NCI-H1092 (cell line): ENCODE measurements at places on chromosomes 12 and 14.
A peak's percentile ranks its signal among the peaks of the same experiment; 100 is the strongest.

DNA sequence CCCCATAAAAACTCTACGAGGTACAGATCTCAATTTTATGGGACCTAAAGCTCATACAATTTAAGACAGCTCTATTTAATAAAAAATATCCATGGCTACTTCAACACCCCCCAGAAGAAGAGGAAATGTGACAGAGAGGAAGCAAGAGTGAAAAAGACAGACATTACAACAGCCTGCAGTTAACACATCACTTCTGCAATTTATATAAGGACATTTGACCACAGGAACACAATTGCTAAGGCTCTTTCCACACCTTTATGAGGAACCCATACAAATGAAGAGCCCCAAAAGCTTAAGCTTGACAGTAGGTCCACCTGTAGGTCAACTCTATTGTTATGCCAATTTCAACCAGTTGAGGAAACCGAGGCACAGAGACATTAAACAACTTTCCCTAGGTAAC lies 5.6 kb downstream of the OR10P1 start:
- DNase-seq: no peak

GRCh38 chr12:46470036-46470627 lies 97.6 kb upstream of the SLC38A2 start:
- no peak for DNase-seq

- peak; percentile 28 for DNase-seq
Observed at GRCh38 chr12:96263449-96263902, 69.3 kb downstream of the ELK3 start.

DNA sequence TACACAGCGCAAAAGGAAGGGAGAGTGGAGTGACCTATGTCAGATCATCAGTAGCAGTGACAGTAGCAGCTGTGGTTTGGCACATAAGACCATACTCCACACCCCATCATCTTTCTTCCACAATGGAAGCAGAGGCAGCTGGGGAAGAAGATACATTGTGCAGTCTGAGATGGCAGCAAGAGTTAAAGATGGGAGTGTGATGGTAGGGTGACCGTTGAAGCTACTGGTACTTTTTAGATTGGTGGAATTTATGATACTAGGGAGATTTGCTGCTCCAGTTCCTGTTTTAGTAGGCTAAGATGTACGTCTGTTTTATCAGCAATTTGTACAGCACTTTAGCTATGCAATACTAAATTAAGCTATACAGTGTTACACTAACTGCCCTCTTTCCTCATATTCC lies 291.0 kb downstream of the FUT8 start:
- DNase-seq: no peak

DNA sequence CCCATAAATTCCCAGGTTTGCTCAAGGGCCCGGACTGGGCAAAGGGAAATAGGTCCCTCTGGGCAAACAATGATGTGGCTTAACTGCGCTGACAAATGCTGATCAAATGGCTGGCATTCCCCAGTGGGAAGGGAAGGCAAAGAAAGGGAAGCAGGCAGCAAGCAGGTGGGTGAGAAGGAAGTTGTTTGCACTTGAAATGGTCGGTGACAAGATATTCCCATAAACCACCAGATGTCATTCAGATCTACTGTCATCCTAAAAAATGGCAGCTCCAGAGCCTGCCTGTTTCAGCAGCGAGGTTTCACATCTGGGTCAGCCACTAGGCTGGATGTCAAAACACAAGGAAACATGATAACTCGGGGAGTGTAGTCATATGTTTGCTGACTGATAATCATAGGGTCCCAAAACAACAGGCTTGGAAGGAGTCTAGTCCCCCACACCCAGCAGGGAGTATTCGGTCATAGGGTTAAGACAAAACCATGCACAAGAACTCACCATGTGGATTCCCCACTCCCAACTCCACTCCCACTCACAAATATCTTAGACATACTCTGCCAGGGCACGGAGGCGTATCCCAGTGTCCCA lies 37.9 kb upstream of the MDM1 start:
- DNase-seq: no peak

DNA sequence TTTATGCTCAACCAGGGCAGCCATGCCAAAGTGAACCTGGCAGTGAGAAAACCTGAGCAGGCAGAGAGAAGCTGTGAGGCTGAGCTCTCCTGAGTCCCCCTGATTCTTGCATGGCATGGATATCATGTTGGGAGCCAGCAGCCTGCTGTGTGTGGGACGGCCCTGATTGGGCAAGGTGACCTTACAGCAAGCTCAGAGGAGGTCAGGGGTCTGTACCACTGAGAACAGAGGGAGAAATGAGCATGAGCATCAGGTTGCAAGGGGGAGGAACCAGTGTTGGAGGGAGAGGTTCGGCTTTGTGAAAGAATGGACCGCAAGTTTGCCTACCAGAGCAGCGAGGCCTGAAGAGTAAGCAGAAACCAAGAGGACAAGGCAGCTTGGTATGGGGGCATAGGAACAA lies 59.1 kb upstream of the PTGR2 start:
- no peak for DNase-seq

GRCh38 chr12:47017901-47018475 lies 61.4 kb upstream of the PCED1B start:
- no peak for DNase-seq

DNA sequence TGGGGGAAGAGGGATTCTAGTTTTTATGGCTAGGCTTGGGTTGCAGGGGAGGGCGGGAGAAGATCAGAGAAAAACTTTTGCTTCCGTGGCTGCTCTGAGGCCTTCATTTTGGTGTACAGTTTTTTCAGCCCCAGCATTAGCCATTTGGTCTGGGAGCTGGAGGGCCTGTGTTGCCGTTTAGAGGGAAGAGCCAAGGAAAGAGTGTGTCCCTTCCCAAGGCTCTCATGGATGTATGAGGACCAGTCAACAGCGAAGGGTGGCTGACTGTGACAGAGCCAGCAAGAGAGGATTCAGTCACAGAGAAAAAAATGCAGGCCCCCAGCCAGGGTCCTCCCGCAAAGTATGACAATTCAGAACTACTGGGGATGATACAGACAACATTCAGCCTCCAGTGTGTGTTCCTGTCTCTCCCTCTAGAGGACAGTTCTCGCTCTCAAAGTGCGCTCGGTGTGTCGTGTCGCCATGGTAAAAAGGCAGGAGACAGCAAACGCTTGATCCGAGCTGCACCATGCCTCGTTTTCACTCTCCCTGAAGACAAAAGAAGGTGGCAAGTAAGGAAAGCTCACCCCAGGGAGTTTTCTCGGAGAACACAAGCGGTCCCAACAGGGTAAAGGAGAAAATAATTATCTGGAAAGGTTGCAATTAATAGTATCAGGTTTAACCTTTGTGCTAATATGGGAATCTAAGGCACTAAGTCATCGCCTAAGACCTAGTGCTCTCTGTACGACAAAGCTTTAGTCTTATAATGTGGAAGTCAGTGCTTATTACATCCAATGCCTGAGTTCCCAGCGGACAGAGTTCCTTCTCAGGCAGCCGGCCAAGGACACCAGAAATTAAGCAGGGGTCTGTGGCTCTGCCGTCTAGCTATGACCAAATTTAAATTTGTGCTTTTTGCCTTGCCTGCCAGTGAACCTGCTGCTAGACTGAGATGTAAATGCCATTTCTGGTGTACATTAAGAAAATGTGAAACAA lies 157.3 kb upstream of the PLXNC1 start:
- DNase-seq: no peak

DNA sequence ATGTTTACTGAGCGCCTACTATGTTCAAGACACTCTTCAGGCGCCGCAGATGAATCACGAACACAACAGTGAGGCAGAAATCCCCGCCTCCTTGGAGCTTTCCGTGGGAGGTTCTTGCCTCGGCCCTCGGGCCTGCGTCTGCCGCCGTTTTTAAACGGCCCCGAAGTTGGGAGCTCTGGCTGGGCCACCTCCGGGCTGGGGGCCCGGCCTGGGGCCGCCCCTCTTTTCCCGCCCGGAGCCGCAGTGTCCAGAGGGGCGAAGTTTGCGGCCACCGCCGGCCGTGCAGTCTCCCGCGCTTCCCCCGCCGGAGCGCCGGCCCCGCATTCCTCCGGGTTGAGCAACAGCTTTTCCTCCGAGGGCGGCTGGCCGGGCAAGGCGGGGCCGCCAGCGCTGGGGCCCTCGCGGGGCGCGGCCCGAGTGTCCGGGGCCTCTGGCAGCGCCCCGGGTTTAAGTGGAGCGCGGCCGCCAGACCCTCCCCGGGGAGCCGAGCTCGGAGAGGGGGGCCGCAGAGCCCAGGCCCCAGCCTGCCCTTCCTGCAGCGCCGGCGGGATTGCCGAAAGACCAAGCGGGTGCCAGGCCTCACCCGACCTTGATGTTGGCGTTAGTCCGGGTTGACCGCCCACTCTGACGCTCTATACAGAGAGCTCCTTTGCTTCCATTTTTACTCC lies 18.7 kb upstream of the CTDSP2 start:
- no peak for DNase-seq

- DNase-seq: no peak
Observed at GRCh38 chr12:51744235-51744634, 104.3 kb downstream of the FIGNL2 start.

GRCh38 chr12:20646239-20646827 lies 48.8 kb upstream of the SLCO1C1 start:
- DNase-seq: no peak

DNA sequence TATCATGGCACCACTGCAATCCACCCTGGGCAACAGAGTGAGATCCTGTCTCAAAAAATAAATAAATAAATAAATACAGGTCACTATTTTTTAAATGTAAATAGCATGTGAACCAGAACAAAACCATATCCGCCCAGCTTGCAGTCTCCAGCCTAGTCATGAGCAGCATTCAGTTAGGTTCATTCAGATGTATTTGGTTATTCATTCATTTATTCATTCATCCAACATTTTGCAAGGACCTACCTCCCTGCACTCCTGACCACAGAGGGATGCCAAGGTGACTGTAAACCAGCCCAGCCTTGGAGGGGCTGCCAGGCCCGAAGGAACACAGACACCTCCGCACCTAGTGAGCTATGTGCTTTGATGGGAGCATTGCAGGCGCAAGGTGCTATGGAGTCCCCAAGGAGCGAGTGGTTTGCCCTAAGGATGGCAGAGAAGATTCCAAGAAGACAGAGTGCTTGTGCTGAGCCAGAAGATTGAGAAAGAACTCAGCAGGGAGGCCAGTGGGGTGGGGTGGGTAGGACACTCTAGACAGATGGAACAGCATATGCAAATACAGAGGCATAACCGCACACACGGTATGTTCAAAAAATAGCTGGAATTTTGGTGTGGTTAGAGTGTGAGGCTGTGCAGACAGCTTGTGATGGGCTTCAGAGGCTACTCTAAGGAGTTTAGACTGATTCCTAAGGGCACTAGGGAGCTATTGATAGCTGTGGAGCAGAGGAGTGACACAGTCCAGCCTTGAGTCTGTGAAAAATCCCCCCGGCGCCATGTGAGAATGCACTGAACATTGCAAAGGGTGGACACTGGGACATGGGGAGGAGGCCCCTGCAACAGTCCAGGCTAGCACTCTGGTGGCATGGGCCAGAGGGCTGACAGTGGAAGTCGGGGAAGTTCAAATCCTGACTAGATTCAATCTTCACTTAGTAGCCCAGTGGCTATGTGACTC lies 11.7 kb downstream of the DTX1 start:
- DNase-seq: no peak

GRCh38 chr14:51481643-51482042 lies 170.1 kb upstream of the FRMD6 start:
- DNase-seq: no peak

DNA sequence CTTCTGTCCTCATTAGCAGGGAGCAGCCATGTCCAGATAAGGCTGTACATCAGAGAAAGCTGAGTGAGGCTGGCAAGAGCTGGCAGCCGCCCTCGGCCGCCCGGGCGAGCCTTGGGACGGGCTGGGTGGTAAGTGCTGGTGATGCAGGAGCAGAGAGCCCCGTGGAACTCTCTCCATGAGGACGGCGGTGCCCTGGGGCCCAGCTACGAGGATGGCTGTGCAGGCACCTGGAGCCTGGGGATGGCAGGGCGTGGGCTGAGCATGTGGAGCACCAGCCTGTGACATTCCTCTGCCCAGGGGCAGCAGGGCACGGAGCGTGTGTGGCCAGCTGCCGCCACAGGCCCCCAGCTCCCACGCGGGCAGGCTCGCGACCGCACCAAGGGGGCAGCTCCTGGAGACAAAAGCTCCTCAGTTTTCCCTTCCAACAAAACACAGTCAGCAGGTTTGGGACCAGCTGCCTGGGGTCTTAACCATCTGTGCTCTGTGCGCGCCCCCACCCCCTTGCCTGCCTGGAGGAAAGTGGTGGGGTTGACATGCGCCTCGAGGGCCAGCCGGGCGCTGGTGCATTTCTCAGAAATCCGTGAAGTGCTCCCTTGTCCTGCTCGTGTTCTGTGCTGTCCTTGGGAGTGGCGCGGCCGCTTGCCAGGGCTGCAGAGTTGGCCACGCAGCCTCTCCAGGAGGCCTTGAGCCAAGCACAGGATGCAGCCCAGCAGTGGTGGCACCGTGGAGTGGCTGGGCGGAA lies 21.4 kb downstream of the PACS2 start:
- DNase-seq: no peak

DNA sequence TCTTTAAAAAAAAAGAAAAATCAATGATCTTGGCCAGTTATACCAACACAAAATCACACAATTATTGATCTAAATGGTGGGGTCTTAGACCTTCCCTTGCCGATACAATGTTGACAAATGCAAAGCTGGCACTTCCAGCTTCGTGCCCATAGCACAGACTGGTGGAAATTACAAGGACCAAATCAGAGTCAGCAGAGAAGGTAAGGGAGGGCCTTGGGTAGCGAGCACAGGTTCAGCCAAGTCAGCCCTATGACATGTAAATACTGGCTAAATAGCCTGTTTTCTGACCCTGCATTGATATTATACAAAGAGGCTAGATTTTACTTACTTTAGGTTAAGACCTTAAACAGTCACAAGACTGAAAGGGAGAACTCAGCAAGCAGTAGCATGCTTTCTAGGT lies 30.3 kb upstream of the WDR89 start:
- no peak for DNase-seq

DNA sequence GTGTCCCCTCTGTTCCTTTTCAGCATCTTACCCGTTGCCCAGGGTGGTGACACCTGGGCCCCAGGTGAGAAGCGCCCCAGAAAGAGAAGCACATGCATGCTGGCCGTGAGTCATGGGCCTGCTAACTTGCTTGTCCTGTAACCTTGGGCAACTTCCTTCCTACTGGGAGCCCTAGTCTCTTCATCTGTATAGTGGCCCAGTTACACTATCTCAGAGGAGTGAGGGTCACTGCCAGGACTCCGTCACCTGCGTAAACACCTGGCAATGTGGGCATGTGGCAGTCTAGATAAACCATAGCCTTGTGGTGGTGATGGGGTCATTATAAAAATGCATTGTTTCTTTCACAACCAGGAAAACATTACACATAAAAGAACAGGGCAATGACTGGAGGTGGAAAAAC lies 125.2 kb downstream of the SLC25A47 start:
- DNase-seq: no peak

- no peak for DNase-seq
Observed at GRCh38 chr12:104420868-104421267, 35.9 kb upstream of the CHST11 start.
